ENCODE measurements at places on chromosomes 3 and 15. TPM values are rescaled to one million over a fixed set of nuclear protein-coding genes. Genes with fewer than 3 reads are reported as not detected.

- no peak for DNase-seq
These were observed 36.1 kb downstream of the CLDN18 start for GRCh38 chr3:138046085-138046484.

DNA sequence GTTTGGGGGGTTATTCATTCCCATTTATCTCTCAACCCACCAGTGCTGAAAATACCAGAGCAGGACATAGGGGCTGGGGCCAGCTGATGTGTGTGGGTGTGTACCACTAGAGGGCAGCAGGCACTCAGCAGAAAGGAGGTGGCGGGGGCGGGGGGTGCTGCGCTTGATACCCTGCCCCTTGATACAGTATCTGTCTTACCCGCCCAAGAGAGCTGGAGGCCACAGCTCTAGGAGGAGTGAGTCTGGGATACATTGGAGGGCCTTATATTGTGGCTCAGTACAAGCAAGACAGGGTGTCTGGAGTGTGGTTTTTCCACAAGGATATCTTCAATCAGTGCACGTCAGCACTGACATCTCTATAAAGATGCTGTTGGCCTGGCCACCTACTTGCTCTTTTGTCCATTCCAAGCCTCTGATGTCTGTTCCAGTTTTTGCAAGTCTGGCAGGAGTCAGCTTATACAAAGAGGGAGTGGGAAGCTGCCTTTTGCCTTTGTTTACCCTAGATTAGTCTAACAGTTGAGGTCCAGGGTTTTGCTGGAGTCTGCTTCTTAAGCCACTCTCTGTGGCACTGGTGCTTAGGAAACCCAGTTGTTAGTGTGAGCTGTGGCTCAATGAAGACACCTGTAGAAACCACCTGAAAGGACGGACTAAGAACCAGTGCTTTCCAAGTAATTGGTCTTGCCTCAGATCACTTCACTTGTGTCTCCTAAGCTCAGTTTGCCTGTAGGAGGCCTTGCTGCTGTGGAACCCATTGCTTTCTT lies 1.5 kb upstream of the RBM15B start:
- DNase-seq = peak; percentile 80

DNA sequence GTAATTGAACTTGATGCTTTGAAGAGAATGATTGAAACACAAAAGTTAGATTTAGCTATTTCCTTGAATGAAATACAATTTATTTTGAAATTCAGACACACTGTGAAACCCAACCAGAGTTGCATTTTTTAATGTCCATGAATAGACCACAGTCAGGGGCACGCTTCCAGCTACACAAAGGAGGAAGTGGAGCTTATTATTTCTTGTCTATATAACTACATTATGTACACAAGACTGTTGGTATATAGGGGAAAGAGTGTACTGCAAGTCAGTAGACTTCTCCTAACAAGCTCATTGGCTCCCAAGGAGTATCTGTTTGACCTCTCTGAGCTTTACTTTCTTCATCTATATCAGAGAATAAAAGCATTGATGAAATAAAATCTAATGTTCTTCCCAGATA lies 326.2 kb downstream of the RYR3 start:
- no peak for DNase-seq

DNA sequence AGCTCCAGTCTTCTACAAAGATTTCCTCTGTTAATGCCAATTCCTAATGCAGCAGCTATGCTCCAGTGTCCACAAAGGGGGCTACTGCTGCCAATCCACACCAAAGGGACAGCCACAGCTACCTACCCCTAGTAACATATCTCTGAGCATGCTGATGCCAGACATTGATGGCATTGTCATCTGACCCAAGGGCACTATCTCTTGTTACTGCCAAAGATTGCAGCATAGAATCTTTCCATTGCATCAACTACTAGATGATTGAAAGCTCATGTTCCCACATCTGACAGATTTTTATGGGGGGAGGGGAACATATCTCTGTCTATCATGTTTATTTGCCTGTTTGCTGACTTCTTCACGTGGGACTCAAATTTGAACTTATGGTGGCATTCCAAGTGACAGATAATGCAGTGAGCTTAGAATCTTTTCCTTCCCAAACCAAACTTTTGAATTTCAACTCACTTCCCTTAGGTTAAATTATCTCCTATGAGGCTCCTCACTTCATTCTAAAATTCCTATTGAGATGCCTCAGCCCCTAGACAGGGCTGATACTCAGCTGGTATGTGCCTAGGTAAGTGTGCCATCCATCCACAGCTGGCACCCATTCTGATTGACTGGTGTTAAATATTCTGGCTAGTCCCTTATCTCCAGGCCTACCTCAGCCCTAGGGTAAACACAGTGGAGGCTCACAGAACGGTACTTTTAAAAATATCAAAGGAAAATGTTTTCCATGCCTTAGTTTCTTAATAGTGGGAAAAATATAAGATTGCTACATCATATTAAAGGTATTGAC lies 100.3 kb downstream of the STRIT1 start:
- no peak for DNase-seq

DNA sequence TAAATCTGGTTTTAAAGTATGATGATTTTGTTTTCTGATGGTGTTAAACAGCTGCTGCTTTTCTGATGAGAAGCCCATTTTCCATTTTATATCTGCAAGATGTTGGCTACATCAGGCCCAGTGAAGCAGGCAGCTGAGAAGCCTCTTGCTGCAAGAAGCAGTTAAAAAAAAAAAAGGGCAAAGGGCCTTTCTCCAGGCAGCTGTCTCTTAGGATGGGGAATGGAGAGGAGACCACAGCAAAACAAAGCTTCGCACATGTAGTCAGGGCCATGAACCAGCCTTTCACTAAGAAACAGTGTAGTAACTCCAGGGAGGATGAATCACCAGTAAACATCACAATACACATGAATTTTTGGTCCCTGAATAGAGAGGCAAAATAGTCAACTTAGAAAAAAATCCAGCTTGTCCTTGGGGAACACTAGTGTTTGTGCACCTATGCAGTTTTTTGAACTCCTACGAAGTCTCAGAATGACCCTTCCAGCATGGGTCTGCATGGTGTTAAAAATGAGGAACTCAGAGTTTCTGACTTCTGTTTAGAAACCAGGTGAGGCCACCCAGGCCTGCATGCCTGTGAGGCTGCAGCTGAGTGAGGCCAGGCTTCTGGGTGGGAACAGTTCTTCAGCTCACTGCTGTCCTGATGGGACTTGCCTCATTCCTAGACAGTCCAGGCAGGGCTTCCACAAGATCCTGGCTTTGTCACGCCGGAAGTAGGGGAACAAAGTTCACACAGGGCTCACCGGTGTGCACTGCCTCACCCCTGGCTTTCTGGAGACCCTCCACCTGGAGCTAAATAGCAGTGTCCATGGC lies 518.7 kb downstream of the MCTP2 start:
- DNase-seq = no peak

- DNase-seq = no peak
These were observed 12.9 kb downstream of the DZIP3 start for GRCh38 chr3:108602249-108602934.

DNA sequence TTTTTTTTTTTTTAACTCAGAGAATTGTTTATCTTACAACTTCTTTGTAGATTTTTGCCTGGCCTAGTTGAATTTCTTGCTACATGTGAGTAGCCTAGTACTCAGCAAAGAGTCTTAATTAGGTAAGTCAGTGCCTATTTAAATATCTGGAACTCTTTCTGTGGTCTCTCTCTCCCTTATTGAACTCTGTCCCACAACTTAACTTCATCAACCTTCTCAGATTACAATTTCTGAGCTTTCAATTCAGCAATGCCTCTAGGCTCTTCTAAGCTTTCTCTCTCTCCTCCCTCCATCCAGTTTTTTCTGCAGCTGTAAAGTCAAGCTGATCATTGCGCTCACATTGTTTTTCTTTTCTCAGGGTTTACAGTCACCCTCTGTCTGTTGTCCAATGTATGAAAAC lies 517.6 kb upstream of the ROBO1 start:
- no peak for DNase-seq

DNA sequence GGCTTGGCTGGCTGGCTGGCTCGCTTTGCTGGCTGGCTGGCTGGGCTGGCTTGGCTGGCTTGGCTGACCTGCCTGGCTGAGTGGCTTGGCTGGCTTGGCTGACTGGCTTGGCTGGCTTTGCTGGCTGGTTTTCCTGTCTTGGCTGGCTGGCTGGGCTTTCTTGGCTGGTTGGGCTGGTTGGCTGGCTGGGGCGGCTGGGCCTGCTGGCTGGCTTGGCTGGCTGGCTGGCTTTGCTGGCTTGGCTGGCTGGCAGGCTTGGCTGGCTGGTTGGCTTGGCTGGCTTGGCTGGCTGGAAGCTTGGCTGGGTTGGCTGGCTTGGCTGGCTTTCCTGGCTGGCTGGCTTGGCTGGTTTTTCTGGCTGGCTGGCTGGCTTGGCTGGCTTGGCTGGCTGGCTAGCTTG lies 435.6 kb downstream of the GOLGA6L6 start:
- DNase-seq = peak; percentile 0

DNA sequence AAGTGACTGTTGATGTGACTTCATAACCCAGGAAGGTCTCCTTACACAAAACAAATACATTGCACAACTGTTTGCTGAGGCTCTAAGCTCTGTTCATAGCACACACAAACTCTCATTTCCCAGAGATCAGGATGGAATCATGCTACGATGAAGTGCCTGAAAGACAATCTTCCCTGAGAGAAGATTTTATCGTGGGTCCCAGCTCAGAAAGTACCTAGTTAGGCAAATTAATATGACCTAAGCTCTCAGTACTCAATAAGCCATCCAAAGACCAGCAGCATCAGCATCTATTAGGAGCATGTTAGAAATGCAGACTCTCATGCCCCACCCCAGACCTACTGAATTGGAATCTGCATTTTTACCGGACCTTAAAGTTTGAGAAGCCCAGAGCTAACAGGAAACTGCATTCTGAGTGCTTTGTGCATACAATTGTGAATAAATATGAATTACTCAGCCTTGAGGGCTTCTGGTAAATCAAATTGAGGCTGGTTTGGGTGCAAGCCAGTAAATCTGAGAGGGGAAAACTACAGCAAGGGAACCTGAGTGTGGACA lies 161.5 kb upstream of the C2CD4B start:
- no peak for DNase-seq

GRCh38 chr15:47678040-47678439 lies 39.3 kb upstream of the SEMA6D start:
- no peak for DNase-seq

DNA sequence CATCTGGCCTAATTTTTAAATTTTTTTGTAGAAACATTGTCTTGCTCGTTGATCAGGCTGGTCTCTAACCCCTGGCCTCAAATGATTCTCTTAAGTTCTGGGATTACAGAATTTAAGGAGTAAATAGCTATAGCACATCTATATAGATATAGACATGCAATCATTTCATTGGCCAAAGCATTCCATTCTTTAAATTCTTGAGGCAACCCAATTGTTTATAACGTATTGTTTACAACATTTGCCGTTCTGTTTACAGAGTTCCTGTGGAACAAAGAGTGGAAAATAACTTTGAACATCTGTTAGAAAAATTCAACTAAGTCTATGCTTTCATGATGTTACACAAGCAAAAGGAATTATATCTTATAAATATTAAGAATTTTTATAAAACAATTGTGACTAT lies 205.2 kb upstream of the ROBO2 start:
- DNase-seq = no peak

DNA sequence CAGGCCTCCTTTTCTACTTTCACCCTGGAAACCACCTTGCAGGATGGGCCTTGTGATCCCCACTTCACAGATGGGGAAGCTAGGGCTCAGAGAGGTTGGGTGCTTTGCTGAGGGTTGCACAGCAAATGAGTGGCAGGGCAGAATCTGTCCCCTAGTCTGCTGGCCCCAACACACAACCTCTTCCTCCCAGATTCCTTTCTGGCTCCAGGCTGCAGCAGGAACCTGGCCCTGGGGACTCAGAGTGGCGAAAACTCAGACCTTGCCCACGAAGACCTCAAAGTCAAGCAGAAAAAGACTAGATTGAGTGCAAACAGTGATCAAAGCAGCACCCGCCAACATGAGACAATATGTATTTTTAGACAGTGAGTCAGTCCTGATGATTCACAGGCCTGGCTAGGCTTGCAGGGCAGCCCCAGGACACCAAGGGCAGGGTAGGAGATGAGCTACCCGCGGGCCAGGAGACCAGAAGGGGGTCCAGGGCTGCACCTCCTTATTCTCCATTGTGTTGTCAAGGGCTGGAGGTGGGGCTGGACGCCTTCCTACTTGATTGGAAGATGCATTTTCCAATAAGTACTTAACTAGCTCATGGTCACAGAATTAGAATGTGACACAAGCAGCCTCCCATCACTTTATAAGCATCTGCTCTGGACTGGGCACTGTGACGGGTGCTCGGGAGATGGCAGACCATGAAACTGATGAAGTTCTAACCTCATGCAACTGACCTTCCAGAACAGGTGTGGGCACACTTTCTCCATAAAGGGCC lies 23.9 kb downstream of the GOLGA6L2 start:
- no peak for DNase-seq

DNA sequence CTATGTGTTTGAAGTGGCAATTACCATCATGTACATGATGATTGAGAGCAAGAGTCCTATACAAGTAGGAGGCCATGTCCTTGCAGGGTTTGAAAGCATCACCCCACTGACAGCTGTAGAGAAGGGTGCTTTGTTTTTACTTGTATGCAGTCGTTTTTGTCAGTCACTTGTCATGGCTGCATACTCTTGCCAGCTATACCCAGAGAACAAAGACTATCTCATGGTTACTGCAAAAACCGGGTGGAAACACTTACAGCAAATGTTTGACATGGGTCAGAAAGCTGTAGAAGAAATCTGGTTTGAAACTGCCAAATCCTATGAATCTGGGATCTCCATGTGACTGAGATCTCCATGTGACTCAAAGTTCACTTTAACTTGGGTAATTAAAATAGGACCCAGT lies 6.9 kb upstream of the PSMA4 start:
- no peak for DNase-seq

- DNase-seq = no peak
These were observed 6.7 kb downstream of the NBEAL2 start for GRCh38 chr3:46986055-46986730.

DNA sequence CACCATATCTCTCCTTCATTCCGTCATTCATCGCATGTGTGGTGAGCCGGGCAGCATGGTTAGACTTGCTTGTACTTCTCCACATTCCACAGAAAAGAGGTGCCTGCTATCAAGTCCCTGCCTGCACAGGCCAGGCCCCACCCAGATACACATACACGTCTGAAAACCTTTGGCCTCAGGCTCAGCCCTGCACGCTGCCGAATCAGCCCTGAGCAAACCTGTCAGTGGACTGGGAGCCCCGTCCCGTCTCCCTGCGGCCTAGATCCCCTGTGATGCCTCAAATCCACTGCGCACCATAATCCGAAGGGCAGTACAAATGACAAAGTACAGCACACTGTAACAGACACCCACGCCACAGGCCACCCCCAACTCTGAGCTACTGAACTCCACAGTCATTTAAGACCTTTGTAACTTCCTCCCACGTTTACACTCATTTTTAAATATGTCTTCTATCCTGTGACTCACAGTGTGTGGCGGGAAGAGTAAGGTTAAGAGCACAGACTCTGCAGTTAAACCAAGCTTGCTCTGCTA lies 67.1 kb downstream of the MB21D2 start:
- peak; percentile 30 for DNase-seq

Gene GOLGA8J
- not detected for total RNA-seq

Gene KIF23
- total RNA-seq = 13.8 TPM

Gene EPB42
- total RNA-seq = not detected

Gene FGF7
- under 0.01 TPM for total RNA-seq

Gene CHRNB4
- total RNA-seq = not detected

Gene BCL2A1
- total RNA-seq = not detected

Gene PLA2G4B
- 1.0 TPM for total RNA-seq

Gene TICRR
- total RNA-seq = 7.0 TPM

Gene SAMD7
- not detected for total RNA-seq

Data from dermis blood vessel endothelial cell (primary cell).